Ammon's horn (tissue), 1 donor: ENCODE measurements at places on chromosomes 3 and 15.

DNA sequence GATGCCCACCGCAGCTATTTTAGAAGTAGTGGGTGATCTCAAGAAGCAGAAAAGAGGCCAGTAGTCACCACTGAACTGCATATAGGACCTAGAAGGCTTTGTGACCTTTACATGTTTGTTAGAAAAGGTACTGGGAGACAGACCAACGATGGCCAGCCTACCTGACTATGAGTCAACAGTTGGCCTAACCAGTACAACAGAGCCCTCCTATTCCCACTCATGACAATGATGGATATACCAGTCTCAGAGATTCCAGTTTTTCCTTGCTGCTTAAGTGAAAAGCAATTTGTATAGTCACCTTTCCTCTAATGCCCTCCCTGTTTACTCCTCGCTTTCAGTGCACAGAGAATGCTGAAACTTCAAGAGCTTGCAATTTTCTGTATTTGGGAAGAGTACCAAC lies 86.6 kb upstream of the PPIB start:
- DNase-seq: no peak

- no peak for DNase-seq
Measured at GRCh38 chr15:77834276-77834990, 201.7 kb upstream of the LINGO1 start.

- no peak for DNase-seq
Measured at GRCh38 chr15:56950979-56951378, 32.5 kb downstream of the TCF12 start.

DNA sequence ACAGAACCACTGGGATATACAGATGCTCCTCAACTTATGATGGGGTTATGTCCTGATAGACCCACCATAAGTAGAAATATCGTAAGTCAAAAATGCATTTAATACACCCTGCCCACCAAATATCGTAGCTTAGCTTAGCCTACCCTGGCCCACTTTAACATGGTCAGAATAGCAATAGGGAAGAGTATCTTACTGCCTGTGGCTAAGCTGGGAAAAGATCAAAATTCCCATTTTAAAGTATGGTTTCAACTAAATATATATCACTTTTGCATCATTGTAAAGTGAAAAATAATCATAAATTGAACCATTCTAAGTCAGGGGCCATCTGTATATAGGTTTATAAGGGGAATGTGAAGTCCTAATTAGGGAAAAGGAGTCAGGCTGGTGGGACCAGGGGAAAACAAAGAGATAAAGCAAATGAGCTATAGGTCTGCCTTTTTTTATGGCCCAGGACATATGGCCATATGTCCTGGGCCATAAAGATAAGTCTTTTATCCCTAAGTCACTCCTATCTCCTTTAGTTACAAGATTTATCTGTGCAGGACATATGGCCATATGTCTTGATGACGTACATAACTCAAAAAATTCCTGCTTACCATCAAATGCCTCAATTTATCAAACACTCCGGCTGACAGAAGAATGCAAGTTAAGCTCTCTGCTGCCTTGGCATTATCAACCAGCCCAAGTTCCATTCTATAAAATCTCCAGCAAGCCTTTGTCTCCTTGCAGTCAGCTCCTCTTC lies 11.2 kb downstream of the RTP3 start:
- no peak for DNase-seq

GRCh38 chr3:42067326-42067725 lies 23.8 kb upstream of the TRAK1 start:
- DNase-seq: no peak

- no peak for DNase-seq
Measured at GRCh38 chr15:96132126-96132525, 198.4 kb upstream of the NR2F2 start.

DNA sequence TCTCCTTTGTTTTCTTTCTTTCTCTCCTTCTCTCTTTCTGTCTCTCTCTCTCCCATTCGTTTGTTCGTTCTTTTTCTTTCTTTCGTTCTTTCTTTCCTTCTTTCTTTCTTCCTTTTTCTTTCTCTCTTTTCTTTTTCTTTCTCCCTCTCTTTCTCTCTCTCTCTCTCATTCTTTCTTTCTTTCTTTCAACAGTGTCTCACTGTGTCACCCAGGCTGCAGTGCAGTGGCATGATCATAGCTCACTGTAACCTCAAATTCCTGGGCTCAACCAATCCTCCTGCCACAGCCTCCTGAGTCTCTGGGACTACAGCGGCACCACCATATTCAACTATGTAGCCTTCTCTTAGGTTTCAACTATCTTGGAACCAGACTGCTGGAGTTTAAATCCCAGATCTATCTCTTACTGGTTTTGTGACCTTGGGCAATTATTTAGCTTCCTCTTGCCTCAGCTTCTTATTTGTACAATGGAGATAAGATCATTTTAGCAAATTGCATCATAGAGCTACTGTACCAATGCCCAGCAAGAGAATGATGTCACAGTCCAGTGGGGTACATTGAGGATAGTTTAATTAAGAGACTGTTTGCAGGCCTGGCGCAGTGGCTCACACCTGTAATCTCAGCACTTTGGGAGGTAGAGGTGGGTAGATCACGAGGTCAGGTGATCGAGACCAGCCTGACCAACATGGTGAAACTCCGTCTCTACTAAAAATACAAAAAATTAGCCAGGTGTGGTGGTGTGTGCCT lies 27.3 kb upstream of the PARL start:
- DNase-seq: no peak

GRCh38 chr3:43792904-43793303 lies 102.2 kb downstream of the ABHD5 start:
- no peak for DNase-seq

- no peak for DNase-seq
Measured at GRCh38 chr3:38643592-38643991, 5.9 kb downstream of the SCN5A start.

GRCh38 chr3:106010829-106011228 lies 142.0 kb upstream of the CBLB start:
- no peak for DNase-seq

- DNase-seq: no peak
Measured at GRCh38 chr15:97947465-97948260, 12.8 kb upstream of the ARRDC4 start.

DNA sequence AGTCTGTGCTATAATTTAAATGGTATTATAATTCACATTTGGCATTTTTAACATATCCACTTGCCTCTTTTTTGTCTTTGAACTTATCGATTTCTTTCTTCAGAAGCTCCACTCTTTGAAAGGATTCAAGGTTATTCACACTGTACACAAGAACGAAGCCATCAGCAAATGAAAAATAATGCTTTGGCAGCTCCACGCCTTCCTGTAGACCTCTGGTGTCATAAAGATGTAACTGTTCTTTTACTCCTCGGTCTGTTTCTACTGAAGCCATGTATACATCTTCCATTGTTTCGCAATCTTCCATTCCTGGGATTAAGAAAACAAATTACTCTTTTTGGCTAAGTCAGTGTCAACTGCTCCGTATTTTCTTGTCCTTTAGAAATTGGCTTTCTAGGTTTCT lies 16.0 kb downstream of the NKIRAS1 start:
- DNase-seq: no peak

DNA sequence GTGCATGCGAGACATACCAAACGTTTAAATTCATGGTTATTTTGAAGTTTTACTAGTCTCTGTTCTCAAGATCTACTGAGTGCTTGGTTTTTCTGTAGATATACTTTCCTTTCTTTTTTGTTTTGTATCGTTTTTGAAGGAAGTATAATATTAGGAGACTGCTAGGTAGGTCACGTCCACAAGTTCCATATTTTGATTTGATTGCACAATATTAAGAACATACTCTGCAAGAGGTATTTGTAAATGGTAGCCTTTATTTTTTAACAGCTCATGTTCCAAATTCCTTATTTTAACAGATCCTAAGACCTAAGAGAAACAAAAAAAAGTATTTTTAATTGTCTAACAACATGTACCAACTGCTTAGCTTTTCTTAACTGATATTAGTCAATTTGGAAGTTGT lies 156.7 kb downstream of the SERPINI1 start:
- DNase-seq: no peak
